ENCODE measurements at places on chromosomes 13 and 19. TPM values are rescaled to one million over a fixed set of nuclear protein-coding genes. Genes with fewer than 3 reads are reported as not detected.

NAPSA gene
- total RNA-seq = 3.6 TPM

DOHH gene
- total RNA-seq = 11.6 TPM

PODNL1 gene
- not detected for total RNA-seq

DNA sequence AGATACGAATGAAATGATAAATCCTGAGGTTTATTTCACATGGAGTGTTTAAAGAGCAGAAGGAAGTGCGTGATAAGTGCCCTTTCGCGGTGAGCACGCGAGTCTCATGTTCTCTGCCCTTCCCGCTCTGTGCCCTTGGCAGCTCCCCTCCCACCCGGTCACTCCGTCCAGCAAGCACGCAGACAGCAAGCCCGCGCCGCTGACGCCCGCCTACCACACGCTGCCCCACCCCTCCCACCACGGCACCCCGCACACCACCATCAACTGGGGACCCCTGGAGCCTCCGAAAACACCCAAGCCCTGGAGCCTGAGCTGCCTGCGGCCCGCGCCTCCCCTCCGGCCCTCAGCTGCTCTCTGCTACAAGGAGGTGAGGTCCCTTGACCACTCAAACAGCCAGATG is 37.4 kb upstream of the TEX29 start:
- H3K4me1 ChIP-seq = no peaks in the 10 kb centered on the region
- no peak for DNase-seq
- H3K4me3 ChIP-seq = no peak overlapping the region
- no peaks in the 10 kb centered on the region for H3K36me3 ChIP-seq

DNA sequence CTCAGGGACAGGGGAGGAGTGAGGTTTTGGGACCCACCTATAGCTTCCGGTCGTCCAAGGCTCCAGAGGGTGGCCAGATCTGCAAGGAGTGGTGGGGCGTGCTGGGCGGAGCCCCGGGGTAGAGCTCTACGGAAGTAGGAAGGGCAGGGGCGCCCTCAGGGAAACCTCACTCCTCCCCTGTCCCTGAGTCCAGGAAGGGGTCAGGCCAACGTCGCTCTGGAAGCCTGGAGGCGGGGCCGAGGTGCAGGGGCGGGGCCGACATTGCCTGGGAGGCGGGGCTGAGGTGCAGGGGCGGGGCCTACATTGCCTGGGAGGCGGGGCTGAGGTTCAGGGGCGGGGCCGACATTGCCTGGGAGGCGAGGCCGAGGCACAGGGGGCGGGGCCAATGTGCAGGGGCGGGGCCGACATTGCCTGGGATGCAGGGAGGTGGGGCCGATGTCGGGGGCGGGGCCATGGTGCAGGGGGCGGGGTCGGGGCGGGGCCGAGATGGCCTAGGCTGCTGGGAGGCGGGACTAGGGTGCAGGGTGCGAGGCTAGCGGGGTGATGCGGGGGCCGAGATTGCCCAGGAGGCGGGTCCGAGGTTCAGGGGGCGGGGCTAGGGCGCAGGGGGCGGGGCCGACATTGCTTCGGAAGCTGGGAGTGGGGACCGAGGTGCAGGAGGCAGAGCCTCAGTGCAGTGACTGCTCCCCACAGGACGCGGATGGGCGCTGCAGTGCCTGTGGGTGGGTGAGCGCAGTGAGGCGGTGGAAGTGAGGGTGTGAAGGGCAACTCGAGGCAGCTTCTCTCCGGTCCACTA is 4.9 kb upstream of the PALM start:
- H3K27ac ChIP-seq = no peak overlapping the region
- H3K4me3 ChIP-seq = no peak overlapping the region
- no peaks in the 10 kb centered on the region for H3K4me1 ChIP-seq
- DNase-seq = peak; percentile 36
- peaks cover 32% of the 10 kb centered on the region for H3K27me3 ChIP-seq
- peaks cover 5% of the 10 kb centered on the region for H3K36me3 ChIP-seq

TNFSF9 gene
- 1.6 TPM for total RNA-seq

DNA sequence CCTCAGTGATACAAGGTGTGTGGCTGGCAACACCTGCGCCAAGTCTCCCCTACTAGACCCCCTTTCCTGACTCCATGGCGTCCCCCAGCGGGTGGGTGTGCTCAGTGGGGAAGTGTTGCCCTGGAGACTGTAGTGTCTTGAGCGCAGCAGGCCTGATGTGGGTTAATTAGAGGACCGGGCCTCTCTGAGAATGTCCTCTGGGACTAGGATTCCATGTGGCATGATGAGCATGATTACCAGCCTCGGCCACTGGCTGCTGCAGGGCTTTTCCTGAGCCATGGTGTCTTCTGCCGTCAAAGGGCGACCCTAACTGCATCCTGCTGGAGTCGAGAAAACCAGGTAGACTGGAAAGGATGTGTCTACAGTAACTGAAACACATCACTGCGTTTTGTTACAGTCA is 28.1 kb downstream of the MICOS13 start:
- no peaks in the 10 kb centered on the region for H3K4me1 ChIP-seq
- H3K27me3 ChIP-seq = no peaks in the 10 kb centered on the region
- no peak for DNase-seq
- H3K36me3 ChIP-seq = peaks cover 52% of the 10 kb centered on the region
- H3K27ac ChIP-seq = no peak overlapping the region

DNA sequence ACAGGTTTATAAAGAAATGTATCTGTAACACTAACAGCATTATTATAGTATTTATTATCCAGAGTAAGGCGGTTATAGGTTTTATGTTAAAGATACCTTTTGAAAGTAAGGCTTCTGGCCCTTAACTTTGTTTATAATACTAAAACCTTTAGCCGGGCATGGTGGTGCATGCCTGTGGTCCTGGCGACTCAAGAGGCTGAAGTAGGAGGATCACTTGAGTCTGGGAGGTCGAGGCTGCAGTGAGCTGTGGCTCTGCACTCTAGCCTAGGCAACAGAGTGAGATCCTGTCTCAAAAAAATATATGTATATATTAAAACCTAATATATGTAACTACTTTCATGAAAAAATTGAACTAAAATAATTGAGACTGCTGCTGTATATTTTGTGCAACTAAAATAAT is 98.7 kb upstream of the KLF5 start:
- H3K27me3 ChIP-seq = no peaks in the 10 kb centered on the region
- DNase-seq = no peak
- no peak overlapping the region for H3K4me3 ChIP-seq
- no peak overlapping the region for H3K27ac ChIP-seq

FCER2 gene
- total RNA-seq = not detected

DNA sequence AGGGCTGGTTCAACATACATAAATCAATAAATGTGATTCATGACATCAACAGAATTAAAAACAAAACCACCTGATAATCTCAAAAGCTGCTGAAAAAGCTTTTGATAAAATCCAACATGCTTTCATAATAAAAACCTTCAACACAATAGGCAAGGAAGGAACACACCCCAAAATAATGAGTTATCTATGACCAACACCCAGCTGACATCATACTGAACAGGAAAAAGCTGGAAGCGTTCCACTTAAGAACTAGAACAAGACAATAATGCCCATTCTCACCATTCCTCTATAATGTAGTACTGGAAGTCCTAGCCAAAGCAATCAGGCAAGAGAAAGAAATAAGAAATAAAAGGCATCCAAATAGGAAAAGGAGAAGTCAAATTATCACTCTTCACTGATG is 116.2 kb upstream of the FREM2 start:
- no peaks in the 10 kb centered on the region for H3K36me3 ChIP-seq
- no peaks in the 10 kb centered on the region for H3K27me3 ChIP-seq
- H3K4me3 ChIP-seq = no peak overlapping the region
- no peak for DNase-seq
- H3K27ac ChIP-seq = no peak overlapping the region

DNA sequence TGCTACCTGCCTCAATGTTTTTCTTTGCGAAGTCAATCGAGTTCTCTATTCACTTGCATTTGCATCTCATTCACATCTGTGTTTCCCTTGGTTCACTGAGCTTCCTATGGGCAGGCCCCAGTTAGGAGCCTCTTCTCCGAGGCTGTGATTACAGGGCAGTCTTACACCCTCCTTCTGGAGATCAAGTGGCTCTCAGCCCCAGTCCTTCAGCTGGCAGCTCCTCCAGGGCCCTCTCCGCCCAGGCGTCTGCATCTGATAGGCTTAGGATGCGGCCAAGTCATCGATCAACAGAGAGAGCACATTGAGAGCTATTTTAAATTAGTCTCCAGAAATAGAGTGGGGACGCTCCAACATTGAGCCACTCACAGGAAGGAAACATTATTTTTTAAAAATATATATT is 44.2 kb downstream of the MBNL2 start:
- no peaks in the 10 kb centered on the region for H3K27me3 ChIP-seq
- H3K36me3 ChIP-seq = peaks cover 18% of the 10 kb centered on the region
- peaks cover 19% of the 10 kb centered on the region for H3K4me1 ChIP-seq
- no peak overlapping the region for H3K4me3 ChIP-seq
